ENCODE measurements at places on chromosomes 2 and 18.

DNA sequence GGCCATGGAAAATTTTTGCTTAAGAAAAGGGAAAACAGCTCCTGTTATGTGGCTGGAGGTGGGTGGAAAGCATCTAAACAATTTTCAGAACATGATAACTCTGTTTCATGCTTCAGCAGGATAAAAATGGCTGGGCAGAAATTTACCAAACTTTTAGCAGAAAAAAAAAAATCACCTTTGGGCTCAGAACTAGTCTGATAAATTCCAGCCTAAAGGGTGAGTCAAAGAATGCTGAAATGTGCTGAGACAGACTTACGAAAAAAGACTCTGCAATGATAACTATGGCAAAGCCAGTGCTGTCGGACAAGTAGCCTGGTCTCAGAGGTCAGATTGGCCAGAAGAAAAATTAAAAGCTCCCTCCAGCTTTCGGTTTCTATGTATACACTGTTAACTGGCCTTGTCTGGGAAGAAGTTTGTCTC is 123.6 kb downstream of the LRATD1 start:
- no peak for DNase-seq

DNA sequence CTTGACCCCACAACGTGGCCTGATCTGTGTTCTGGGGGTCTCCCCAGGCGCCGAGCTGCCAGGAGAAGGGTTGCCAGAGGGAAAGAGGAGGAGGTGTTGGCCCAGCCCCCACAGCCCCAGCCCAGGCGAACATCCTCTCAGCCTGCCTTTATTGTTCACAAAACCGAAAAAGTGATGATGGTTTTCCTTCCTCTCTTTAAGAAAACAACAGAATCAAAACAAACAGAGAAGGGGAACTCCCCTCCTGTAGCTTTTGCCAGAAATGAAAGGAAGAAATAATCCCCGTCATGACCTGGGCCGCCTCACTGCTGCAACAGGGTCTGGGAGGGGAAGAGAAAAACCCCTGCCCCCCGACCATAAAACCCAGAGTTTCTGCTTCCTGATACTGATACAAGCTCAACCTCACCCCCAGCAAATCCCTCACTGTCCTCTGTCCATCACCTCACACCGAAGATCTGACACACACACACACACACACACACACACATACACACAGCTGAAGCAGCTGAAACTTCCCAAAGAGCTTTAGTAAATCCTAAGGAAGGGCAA is 52.0 kb downstream of the ZFP36L2 start:
- DNase-seq = peak; percentile 59

DNA sequence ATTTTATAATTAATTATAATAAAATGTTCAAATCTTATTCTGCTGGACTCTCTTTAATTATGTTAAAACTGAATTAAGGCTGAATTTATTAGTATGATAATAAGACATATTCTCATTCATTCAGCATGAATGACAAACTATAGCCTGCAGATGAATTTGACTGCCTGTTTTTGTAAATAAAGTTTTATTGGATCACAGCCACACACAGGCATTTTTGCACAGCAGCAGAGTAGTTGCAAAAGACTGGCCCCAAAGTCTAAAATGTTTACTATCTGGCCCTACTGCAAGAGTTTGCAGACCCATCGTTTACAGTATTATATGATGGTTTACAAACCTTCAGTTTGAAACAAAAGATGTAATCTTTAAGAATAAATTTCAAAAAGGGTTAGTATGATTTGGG is 58.6 kb downstream of the RMDN2 start:
- no peak for DNase-seq

- no peak for DNase-seq
Measured at GRCh38 chr2:42906557-42907411, 114.4 kb upstream of the HAAO start.

GRCh38 chr2:227805578-227805977 is 8.1 kb upstream of the CCL20 start:
- no peak for DNase-seq

- no peak for DNase-seq
Measured at GRCh38 chr2:64595397-64596176, 58.1 kb downstream of the SERTAD2 start.

DNA sequence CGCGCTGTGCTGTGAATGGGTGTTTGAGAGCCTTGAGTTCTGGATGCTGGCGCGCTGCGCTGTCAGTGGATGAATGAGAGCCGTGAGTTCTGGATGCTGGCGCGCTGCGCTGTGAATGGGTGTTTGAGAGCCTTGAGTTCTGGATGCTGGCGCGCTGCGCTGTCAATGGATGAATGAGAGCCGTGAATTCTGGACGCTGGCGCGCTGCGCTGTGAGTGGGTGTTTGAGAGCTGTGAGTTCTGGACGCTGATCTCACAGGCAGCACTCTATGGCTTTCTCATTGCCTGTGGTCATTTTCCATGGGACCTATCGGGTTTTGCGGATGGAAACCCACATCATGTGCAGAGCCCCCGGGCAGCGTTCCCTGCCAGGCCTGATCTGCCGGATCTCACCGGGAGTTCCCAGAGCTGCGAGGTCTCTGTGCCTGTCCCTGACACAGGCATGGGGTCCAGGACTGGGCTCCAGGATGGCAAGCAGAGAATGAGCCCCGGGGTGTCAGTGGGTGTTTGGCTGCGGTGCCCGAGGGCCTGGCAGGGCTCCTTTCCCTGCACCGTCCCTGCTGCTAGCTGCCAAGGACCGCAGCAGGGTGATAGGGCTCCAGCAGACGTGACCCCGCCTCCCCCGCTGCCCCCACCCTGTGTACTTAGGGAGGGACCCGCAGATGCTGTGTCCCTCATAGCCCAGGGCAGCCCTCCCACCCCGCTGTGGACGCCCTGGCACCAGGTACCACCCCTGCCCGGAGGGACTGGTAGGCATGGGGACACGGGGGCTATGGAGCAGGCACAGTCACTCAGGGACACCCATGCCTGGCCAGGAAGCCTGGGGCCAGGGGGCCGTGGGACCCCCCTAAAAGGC is 9.7 kb downstream of the PDCD1 start:
- no peak for DNase-seq

DNA sequence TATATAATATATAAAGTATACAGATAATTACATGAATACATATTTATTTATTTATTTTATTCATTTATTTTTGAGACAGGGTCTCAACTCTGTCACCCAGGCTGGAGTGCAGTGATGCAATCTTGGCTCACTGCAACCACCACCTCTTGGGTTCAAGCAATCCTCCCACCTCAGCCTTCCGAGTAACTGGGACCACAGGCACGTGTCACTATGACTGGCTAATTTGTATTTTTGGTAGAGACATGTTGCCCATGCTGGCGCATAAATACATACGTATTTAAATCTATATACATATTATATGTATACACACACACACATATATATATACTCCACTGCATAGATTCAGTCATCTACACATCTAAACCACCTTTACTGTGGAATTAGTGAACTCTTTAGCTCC is 20.6 kb upstream of the NDUFV2 start:
- no peak for DNase-seq

- no peak for DNase-seq
Measured at GRCh38 chr18:47512726-47513435, 261.4 kb upstream of the SKOR2 start.

- no peak for DNase-seq
Measured at GRCh38 chr2:128686497-128686859, 367.8 kb upstream of the HS6ST1 start.

- DNase-seq = no peak
Measured at GRCh38 chr2:155033652-155034051, 335.2 kb downstream of the KCNJ3 start.

DNA sequence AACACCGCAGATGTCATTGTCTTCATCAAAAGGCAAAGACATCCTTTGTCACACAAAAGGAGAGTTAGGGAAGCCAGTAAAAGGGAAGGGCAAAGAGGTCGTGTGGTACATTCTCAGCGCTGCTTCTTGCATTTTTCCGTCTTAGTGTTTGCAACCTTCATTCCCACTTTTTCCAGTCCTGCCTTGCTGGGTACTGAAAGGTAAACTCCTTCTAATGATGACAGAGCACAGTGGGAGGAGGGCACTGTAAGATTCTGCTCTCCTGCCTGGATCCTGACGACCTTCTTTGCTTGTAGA is 424.3 kb upstream of the MEX3C start:
- no peak for DNase-seq

- no peak for DNase-seq
Measured at GRCh38 chr2:146981921-146982320, 862.9 kb upstream of the ACVR2A start.

- DNase-seq = no peak
Measured at GRCh38 chr2:54728669-54729120, 5.2 kb downstream of the EML6 start.

GRCh38 chr18:46283268-46283667 is 179.1 kb downstream of the HAUS1 start:
- no peak for DNase-seq

GRCh38 chr2:190563109-190563508 is 28.6 kb upstream of the NEMP2 start:
- DNase-seq = peak; percentile 30

GRCh38 chr2:159129824-159130223 is 156.7 kb downstream of the WDSUB1 start:
- no peak for DNase-seq

GRCh38 chr2:111100765-111101162 is 19.9 kb upstream of the BCL2L11 start:
- no peak for DNase-seq

DNA sequence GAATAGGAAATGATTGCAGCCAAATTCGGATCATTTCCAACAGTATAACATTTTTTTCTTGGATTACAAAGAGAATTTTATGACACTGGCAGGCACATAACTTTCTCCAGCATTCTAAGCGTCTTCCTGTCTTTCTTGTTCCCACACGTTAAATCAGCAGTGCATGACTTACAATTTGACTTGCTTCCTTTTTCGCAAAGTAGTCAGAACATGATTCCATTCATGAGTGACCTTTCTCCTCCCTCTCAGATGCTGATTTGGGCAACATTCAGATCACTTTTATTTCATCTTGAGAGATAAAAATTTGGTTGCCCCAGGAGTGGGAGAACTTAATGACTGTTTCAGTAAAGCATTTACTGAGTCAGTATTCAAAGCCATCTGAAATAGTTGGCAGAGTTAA is 858.7 kb upstream of the ACVR2A start:
- DNase-seq = no peak

- no peak for DNase-seq
Measured at GRCh38 chr18:62981566-62981965, 266.2 kb downstream of the PHLPP1 start.

GRCh38 chr2:120210270-120210693 is 12.9 kb downstream of the TMEM185B start:
- no peak for DNase-seq

GRCh38 chr18:74265546-74266098 is 26.1 kb downstream of the CYB5A start:
- no peak for DNase-seq

DNA sequence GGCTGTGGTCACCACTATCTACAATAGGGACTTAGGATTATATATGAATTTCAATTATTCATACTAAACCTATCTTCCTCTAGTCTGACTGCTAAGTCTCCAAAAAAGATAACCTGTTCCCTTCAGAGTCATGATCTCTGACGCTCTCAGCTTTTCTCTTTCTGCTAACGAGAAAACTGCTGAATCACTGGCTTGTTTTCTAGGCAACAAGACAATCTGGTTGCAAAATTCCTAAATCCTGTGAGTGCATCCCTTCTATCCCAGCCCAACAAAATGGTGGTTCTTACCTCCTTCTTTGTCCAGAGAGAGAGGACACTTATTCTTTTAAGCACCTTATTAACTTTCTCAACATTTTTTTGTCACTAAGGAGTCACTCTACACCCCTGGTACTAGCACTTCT is 312.3 kb upstream of the PKDCC start:
- no peak for DNase-seq

DNA sequence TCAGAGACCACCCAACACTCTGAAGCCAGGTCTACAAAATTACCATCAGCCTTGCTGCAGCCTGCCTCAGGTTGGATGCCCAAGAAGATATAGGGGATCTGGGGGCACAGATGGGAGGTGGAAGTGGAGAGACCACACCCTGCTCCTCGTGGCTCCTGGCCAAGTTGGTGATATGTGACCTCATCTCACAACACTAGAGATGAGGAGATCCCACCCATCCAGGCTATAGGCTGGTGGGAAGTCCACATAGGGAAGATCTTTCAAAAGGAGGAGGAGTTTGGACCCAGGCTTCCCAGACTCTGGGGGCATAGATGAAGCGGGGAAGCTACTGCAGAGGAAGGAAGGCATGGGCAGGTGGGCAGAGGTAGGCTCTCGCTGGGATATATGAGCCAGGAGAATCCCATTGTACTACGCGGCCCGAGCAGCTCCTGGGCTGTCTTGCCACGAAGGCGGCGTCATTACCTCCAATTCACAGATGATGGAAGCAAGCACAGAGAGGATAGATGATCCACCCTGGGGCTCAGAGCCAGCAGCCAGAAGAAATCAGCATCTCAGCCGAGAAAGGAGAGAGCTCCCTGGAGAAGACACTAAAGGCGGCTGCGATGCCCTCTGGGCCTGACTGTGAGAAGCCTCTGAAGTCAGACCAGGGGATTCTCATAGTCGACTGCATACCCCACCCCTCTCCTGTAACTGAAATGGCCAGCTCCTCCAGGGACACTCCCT is 96.0 kb downstream of the RHOB start:
- DNase-seq = no peak

DNA sequence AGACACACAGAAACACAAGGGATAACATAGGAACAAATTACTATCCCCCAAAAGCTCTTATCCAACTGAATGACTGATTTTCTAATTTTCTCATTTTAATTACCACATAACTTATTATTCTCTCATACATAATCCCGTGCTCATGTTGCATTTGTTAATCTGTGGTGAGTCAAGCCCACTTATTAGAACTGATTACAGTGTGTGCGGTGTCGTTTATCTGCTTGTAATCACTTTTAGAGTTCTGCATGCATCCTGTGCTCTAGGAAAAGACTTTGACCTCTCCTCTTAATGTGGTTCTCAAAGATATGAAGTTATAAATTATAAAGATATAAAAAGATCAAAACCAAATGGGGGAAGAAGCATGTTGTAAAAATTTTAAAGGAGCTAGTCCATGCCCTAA is 29.7 kb downstream of the CNDP1 start:
- no peak for DNase-seq

- DNase-seq = no peak
Measured at GRCh38 chr18:3458378-3458777, 8.4 kb downstream of the TGIF1 start.

DNA sequence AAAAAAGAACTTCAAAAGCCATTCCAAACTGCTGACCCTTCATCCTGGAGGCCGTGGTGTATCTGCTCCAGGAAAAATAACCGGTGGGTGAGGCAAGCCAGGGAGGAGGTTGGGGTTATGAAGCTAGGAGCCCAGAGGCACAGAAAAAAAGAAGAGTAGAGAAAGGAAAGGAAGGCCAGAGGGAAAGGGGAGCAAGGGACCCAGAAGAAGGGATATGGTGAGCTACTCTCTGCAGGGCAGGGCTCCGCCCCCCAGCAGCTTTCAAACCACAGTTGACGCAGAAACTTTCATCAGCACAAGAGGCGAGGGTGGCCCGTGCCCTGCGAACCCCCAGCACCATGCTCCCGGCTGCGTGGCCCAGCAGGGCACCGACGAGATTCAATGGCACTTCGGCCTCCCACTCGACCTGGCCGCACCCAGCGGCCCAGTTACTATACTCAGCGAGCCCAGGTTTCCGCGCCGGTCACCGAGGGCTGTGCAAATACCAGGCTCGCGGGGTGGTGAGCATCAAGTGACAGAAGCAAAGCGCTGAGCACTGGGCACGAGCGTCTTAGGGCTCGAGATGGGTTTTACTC is 665 bp downstream of the MCM6 start:
- peak; percentile 89 for DNase-seq

GRCh38 chr2:195907474-195907873 is 161.2 kb downstream of the DNAH7 start:
- DNase-seq = no peak

Measured in natural killer cell (primary cell).